ENCODE measurements at places on chromosomes 6 and 20.

- no peak for DNase-seq
These were observed 117.3 kb upstream of the TNFAIP3 start for GRCh38 chr6:137749696-137750211.

GRCh38 chr6:111989743-111990142 lies 64.2 kb upstream of the CCN6 start:
- DNase-seq, result no peak

DNA sequence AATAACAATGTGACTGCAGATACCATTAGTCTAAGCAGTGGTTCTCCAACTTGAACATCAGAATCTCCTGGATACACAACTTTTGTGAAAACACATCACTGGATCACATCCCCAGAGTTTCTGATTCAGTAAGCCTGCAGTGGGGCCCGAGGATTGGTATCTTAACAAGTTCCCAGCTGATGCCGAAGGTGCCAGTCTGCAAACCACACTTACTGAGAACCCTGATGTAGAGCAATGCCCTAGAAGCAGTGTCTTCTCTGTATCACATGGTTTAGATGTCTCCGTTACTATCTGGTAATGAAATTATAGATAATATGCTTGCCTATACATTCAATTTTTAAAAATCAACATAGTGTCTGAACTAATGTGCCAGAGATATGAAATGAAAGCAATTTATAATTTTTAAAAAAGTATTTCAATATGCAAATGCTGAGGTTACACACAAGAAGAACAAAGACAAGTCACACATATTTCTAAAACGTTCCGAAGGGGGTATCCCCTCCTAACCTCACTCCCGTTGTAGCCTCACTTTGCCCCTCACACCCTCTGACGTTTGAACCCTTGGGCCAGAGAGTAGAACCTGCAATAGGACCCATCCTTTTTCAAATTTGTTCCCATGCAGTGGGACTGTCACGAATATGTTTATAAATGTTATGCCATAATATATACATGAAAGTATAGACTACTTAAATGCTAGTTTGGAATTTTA lies 115.4 kb upstream of the SAMD5 start:
- DNase-seq, result no peak

DNA sequence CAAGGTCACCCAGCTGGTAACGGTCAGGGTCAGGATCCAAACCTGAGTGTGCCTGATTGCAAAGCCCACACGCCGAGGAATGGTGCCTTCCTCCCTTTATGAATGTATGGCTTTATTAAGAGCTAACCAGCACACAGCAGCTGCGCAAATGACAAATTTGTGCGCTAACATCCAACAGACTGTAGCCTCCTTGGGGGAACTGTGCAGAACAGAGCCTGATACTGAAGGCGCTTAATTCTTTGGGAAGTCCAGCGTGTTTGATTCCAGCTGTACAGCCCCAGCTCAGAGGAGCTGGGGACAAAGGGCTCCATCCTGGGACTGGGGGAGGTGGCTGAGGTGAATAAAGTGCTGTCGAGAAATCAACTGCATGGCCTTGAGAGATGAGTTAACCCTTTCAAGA lies 75.7 kb upstream of the JARID2 start:
- DNase-seq, result no peak

DNA sequence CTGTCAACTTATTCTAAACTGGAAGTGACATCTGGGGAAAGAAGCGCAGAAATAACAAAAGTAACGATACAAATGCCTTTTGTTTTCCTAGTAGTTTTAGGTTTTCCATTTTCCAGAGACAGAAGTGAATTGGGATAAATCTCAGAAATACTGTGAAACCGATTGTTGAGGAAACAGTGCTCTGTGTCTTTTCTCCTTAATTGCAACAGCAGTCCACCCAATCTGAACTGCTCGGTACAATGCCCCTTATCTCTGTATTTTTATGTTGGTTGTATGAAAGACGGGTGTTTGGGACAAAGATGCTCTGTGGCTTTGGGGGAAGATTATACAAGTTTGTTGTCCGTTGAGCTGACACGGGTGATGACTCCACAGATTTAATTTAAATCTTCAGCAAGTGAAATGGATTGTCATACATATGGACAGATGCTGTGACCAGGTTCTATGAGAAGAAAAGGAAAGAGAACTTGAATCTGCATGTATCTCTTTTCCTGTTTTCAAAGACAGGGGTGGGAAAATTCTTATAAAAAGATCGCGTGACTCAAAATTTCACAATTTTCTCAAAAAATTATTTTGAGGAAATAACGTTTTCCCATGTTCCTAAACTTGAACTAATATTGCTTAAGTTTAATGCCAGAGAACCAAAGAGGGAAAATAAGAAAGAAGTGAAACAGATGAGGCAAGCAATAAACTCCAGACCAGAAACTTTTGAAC lies 41.2 kb downstream of the SASH1 start:
- no peak for DNase-seq

GRCh38 chr6:40352006-40352405 lies 235.2 kb downstream of the LRFN2 start:
- no peak for DNase-seq

DNA sequence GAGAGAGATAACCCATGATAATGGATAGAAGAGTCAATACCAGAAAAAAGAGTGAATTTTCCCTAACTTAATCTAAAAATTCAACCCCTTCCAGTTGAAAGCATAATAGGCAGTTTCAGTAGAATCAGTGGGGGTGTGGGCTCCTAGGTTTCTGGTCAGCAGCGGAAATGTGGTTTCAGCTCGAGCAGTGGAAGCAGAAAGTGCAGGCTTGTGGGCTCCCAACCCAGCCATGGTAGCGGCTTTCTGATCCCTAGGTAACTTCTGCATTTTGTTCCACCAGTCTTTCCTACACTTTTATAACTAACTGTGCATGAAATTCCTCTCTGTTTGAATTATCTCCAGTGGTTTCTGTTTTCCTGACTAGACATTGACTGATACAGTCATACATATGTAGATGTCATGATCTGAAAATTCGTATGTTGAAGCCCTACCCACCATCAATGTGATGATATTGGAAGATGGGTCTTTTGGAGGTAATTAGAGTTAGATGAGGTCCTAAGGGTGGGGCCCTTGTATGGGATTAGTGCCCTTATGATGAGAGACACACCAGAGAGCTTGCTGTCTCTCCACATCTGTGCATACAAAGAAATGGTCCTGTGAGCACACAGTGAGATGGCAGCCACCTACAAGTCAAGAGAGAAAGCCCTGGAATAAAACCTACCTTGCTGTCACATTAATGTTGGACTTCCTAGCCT lies 6.5 kb upstream of the DDO start:
- no peak for DNase-seq

- no peak for DNase-seq
These were observed 22.8 kb upstream of the CLDN20 start for GRCh38 chr6:155240905-155241600.

Data from GM13977 (cell line).